Inflammatory macrophage treated with lipopolysaccharide for 4 hours (primary cell): ENCODE measurements at places on chromosomes 2 and 18.
A peak's percentile ranks its signal among the peaks of the same experiment; 100 is the strongest.

DNA sequence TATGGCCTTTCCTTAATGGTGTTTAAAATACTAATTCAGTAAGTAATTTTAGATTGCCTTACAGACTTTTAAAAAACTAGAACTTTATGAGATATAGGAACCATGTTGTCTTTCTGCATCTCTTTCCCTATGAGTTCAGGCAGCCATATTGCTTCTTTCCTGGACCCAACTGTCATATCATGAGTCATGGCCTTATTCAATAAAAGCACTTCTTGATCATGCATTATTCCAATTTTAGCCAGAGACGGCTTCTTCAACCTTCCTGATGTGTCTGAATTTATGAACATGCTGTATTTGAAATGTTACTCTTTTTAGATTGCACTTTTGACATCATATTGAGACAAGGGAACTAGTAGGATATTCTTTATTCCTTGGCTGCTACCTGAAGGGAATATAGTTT is 65.4 kb upstream of the MAP3K20 start:
- DNase-seq = no peak

DNA sequence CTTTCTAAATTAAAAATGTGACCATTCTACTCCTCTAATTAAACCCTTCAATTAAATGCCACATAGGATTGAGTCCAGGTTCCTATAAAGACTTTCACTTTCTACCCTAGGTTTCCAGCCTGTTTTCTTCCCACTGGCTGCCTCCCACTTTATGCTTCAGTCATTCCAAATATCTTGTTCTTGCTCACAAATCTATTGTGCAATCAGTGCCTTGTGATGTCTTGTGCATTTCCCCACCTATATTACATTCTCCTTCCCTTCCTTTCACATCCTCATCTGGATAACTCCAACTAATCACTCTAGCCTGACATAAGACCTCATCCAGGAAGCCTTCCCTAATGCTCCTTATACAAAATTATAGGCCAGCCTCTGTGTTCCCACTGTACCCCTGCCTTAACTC is 281.7 kb upstream of the LRATD1 start:
- DNase-seq = peak; percentile 1

GRCh38 chr2:236600892-236601291 is 31.3 kb downstream of the ACKR3 start:
- DNase-seq = no peak

DNA sequence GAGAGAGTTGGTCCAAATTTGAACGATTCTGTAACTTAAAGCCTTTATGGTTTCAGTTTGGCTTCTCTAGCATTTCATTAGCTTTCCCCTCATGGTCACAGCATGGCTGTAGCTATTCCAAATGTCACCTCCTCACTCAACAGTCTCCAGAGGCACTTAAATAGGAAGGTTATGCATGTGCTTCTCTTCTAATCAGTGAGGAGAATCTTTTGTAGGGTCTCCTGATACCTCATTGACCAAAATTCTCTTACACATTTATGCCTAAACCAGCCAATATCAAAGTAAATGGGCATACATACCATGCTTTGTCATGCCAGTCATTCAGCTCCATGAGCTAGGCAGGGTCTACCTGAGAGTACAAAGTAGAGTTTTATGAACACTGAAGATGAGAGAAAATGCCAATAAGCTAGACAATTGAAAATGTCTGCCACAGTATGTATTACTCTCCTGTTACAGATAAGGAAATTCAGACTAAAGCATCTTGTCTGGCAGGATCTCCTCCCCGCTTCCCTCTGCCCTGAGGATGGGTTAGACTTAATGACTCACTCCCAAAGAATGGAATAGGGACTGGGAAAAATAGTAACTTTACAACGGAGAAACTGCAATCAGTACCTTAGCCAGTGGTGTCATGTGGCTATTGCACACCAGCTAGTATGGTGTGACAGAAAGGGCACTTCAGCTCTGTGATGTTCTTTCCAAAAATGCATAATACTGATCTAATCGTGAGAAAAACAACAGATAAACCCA is 15.4 kb downstream of the DSG2 start:
- no peak for DNase-seq

GRCh38 chr2:58660046-58660445 is 418.9 kb upstream of the FANCL start:
- no peak for DNase-seq

GRCh38 chr2:240620859-240621258 is 4.4 kb upstream of the GPR35 start:
- peak; percentile 69 for DNase-seq

DNA sequence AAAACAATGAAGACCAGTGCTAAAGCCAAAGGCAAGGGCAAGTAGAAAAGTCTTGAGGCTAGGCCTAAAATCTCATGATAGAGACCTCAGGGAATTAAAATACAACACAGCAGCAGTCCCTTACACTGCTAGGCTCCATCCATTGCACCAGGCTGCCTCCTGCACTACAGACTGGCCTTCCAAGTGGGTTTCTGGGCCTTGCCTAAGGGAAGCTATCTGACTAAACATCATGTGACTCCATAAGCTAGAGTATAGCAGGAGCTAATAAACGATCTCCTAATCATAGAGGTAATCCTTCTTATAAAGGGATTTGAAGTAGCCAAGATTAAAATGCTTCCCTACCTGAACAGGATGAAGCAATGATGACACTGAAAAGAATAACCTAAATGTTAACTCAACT is 77.6 kb upstream of the NFU1 start:
- DNase-seq = peak; percentile 26

DNA sequence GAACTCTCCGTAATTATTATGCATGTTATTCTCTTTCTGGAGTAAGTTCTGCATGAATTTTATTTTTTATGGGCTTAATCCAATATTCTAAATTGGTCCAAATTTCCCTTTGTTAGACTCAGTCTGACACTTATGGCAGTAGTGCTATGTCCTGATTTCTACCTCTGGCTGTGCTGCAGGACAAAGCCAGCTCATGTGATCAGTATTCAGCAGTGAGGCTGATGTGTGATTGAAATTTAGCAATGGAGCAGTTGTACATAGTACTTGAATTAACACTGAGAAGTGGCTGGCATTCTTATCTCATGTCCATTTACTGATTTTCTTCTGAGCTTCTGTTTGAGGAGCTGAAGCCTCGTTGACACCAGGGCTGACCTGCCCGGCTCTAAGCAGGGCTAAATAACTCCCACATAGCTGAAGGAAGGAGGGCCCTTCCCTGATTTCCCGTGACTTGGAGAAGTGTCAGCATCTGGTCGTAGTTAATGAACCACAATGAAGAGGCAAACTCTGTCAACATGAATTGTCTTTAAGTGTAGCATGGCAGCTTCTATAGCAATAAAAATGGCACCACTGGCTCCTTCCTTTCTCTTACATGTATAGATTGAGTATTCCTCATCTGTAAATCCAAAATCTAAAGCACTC is 159.0 kb upstream of the RASGRP3 start:
- no peak for DNase-seq
